ENCODE measurements at places on chromosomes 7 and 10.

- DNase-seq, result peak; percentile 9
These were observed 55.5 kb downstream of the CNTNAP2 start for GRCh38 chr7:146172112-146172511.

DNA sequence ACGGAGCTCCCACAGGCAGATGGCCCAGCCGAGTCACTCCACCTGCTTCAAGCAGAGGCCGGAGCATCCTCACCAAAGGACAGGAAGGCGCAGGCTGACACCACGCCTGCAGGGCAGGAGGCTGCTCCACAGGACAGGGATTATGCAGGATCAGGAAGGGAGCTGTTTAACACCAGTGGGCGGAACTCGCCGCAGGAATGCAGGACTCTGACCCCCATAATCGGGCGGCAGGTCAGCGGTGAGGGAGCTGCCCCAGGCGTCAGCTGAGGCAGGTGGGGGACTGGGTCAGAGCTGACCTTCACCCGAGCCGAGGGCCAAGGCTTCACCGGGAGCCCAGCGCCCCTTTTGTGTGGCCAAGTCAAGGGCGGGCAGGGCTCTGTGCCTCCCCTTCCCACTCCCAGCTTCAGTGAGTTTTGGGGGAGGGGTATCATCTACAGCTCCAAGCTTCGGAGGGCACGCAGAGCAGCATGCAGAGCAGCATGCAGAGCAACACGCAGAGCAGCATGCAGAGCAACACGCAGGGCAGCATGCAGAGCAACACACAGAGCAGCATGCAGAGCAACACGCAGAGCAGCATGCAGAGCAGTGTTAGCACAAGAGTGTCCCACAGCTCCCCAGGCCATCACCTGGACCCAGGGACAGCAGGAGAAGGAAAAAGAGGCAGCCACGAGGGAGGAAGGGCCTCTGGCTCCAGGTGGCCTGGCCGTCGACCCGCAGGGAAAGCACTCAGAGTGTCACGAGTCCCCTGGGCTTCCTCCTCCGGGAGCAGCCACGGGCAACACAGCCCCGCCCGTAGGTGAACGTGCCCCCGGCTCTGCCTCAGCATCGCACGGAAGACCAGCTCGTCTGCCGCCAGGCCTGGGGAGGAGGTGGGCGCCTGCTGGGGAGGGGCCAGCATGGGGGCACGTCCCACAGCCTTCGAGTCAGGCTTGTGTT lies 151.7 kb upstream of the PPP2R2D start:
- DNase-seq, result no peak

DNA sequence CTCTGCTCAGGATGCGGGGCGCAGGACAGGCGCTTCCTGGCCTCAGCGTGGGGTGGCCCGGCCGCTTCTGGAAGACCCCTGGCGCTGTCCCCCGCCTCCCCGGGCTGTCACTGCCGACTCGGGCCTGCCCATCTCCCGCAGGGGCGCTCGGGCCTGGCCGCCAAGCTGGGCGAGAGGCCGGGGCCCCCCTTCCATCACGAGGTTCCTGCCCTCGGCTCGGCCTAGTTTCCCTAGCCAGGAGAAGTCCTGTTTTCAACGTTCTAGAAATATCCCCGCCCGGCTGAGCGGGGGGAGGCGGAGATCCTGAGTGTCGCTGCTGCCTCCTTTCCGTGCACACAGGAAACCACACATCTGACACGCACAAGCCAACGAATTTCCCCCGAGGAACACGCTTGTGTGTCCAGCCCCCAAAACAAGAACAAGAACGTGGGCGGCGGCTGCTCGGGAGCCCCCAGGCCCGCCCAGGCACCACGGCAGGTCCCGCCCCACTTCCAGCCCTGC lies 33.7 kb downstream of the AP5Z1 start:
- no peak for DNase-seq

- DNase-seq, result no peak
These were observed 441.4 kb upstream of the FOXK1 start for GRCh38 chr7:4240520-4241303.

- DNase-seq, result no peak
These were observed 61.6 kb upstream of the KIAA1217 start for GRCh38 chr10:24147321-24147720.

DNA sequence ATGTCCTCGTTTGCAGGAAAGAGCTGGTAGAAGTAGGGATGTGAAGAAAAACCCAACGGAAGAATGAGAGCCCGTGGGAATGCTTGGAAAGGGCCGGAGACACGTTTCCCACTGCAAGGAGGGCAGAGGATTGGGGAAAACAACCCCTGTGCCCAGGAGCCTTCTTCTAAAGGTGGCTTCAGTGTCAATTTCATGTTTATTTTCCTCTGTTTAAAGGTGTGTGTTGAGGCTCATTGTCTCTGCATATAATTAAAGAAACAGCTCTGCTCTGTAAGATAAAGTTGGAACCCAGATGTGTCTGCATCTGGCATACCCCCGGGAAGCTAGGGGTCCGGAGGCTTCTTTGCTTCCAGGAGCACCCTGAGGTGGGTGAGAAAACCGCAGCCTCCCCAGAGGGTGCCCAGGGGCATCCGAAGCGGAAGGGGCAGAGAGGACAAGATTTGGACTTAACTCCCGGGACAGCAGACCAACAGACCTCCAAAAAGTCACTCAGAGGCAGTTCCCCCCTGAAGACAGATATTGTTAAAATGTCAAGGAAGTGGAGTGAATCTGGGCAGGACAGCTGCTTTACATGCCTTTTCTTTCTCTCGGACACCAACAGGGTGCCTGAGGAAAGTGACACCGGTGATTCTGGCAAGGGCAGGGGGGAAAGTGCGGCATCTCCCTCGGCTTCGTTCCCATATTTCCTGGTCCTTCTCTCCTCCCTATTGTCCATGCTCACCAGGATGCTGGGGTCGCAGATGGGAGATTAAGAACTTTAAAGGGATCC lies 8.6 kb upstream of the GATA3 start:
- DNase-seq, result no peak

DNA sequence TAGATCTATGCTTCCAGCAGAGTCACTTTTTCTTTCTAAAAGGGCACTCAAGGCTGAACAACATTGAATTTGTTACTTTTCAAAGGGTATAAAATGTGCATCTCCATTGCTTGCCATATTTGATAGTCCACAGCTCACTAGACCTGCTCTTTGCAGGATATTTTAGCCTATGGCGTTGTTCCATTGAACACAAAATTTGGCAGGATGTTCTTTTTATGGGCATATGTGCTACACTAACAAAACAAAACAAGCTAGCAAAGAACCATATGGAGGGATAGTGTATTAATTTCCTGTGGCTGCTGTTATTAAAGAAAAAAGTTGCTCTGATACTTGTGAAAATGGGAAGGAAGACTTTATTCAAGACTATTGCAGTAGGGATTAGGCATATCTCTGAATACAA lies 828.7 kb downstream of the TYW1 start:
- DNase-seq, result no peak

GRCh38 chr7:99927536-99927935 lies 1.9 kb downstream of the GJC3 start:
- no peak for DNase-seq

GRCh38 chr10:102870221-102870620 lies 951 bp downstream of the AS3MT start:
- no peak for DNase-seq

- DNase-seq, result no peak
These were observed 313.4 kb upstream of the SEMA3C start for GRCh38 chr7:81232084-81232799.

DNA sequence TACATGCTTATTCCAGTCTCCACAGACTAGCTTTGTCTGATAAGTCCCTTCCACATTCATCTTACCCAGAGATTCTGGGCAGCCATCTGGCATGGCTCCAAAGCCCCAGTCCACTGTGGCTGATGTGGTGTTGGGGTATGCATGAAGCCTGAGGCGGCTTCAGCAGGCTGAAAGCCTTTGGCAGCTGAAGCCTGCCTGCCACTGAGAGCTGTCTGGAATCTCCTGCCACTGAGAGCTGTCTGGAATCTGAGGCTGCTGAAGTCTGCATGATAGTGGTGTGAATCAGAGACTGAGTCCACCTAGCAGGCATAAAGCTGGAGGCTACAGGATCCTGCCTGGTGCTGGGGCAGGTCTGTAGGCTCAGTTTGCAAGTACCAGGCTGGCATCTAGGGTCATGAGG lies 87.1 kb downstream of the DYNC1I1 start:
- peak; percentile 81 for DNase-seq

- DNase-seq, result peak; percentile 6
These were observed at the start of gene BLNK for GRCh38 chr10:96271016-96271815. TSS of gene BLNK (minus strand) at chr10:96271569. CDS start at chr10:96271398, 171 bp downstream.

DNA sequence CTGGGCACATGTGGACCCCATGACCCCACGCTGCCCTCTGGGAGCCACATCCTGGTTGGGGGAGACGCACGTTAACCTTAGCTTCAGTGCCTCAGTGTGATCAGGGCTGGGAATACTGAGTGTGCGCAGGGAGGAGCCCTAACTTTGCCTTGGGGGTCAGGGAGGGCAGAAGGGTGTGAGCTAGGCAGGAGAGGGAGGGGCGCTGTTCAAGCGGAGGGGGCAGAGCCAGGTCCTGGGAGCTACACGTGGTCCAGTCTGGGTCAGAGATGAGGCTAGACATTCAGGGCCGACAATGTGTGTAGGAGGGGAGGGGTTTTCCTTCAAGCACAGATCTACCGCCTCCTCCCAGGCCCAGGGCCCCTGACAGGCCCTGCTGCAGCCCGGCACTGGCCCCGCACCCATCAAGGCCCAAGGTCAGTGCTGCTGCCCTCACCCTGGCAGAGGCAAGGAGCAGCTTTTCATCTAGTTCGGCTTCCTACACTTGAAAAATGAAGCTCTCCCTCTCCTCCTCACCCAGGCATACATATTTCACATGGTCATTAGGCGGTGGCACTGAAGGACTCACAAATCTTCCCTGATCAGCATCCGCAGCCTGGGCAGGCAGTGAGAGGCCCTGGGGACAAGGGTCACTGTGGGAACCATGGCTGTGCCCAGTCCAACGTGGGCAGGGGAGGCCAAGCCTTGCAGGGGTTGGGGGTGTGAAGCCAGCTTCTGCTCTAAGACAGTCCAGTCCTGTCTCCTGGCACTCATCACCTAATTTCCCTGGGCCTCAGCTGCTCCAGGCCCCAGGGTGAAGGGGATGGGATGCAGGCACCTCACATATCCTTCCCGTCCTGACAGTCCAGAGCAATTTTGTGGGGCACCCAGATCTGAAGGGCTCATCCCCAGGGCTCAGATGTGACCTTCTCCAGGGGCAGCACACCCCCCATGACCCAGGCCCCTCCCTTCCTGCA lies 47.3 kb downstream of the C10orf105 start:
- DNase-seq, result no peak

- DNase-seq, result no peak
These were observed 305.5 kb downstream of the DNAJB9 start for GRCh38 chr7:108875139-108875538.

- no peak for DNase-seq
These were observed 225.5 kb downstream of the DOCK4 start for GRCh38 chr7:111980725-111981124.

DNA sequence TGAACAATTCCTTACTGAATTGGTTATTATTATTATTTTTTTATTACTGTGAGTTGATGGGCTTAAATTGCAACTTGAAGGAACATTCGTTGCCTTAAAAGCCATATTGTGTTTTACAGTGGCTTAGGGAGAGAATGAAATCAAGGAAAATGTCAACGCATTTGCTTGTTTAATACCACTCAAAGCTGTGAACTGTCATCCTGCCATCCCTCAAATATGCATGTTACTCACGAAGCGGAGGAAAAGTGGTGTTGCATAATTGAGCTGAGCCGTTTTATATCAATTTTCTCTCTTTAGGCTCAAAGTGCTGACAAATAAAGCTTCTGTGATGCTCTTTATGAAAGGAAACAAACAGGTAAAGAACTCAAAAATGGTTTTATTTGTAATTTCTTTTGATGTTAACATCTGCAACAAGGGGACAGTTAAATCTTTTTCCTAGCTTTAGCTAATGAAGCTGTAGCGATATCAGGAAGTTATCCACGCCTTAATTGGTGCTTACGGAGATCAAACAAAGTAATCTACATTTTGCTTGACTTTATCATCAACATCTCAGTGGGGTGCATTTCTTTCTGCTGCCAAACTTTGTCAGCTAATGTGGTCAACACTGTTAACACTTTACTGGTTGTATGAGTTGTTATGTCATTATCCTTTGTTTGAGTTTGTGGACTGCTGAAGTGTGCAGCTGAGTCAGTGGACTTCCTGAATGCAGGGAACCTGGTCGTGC lies 33.1 kb downstream of the GLRX3 start:
- DNase-seq, result no peak

GRCh38 chr10:124081547-124082140 lies 11.8 kb downstream of the CHST15 start:
- no peak for DNase-seq

GRCh38 chr10:27242473-27242950 lies 1.9 kb upstream of the ACBD5 start:
- DNase-seq, result no peak

Measured in EH (cell line).